ENCODE measurements at places on chromosomes 1 and 21. TPM values are rescaled to one million over a fixed set of nuclear protein-coding genes. Genes with fewer than 3 reads are reported as not detected.

The CPTP gene
- total RNA-seq, result 1.0 TPM

The MYBPH gene
- not detected for total RNA-seq

The RCSD1 gene
- total RNA-seq, result 0.06 TPM

DNA sequence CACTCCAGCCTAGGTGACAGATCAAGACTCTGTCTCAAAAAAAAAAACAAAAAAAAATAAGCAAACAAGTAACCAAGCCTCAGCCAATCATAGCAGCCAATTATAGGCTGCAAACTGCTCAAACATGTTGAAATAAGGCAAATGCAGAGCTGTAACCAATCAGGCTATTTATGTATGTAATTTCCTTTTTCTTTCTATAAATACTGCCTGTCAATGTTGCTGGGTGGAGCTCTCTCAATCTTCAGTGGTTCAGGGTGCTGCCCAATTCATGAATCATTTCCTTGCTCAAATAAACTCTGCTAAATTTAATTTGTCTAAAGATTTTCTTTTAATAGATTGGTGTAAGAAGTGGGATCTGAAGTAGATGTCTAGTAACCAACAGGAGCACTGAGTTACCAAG lies 11.6 kb upstream of the CD1D start:
- no peak for DNase-seq
- no peaks in the 10 kb centered on the region for H3K36me3 ChIP-seq
- H3K27ac ChIP-seq, result no peak overlapping the region
- H3K4me1 ChIP-seq, result no peaks in the 10 kb centered on the region
- no peak overlapping the region for H3K4me3 ChIP-seq
- H3K27me3 ChIP-seq, result peaks cover 37% of the 10 kb centered on the region

DNA sequence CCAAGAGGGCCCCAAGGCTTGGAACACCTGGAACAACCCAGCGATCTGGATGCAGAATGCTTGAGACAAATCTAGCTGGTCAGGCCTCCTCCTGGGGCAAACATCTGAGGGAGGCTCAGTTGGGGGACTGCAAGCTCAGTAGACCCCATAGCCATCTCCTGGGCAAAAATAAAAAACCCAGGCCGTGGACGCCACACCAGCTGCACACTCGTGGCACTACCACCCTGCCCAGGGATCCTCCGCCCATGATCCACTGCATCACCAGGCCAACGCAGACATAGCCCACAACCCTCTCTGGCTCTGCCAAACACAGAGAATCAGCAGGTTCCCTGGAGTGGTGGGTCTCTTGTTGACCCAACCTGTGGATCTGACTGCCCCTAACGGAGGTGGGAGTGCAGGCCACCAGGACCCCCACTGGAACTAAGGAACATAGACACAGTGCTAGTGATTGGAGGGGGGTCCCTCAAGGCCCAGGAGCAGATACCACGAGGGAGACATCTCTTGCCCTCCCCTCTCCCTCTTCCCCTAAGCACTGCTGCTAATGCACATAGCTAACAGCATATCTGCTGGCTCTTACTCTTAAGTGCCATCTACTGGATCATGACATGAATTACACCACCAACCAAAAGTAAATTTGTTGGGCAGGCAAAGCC lies 147.2 kb downstream of the CHD1L start:
- no peak overlapping the region for H3K27ac ChIP-seq
- no peaks in the 10 kb centered on the region for H3K27me3 ChIP-seq
- no peaks in the 10 kb centered on the region for H3K4me1 ChIP-seq

- no peak overlapping the region for H3K4me3 ChIP-seq
- no peaks in the 10 kb centered on the region for H3K4me1 ChIP-seq
- H3K27ac ChIP-seq, result no peak overlapping the region
- DNase-seq, result no peak
- no peaks in the 10 kb centered on the region for H3K27me3 ChIP-seq
- no peaks in the 10 kb centered on the region for H3K36me3 ChIP-seq
These were observed 23.3 kb downstream of the ABCB10 start for GRCh38 chr1:229535230-229535629.

- peaks cover 38% of the 10 kb centered on the region for H3K36me3 ChIP-seq
- H3K4me3 ChIP-seq, result no peak overlapping the region
- no peak overlapping the region for H3K27ac ChIP-seq
- no peaks in the 10 kb centered on the region for H3K27me3 ChIP-seq
- DNase-seq, result no peak
These were observed 30.2 kb downstream of the SRRM1 start for GRCh38 chr1:24673341-24673740.

- no peak overlapping the region for H3K4me3 ChIP-seq
- peaks cover 25% of the 10 kb centered on the region for H3K4me1 ChIP-seq
- H3K36me3 ChIP-seq, result no peaks in the 10 kb centered on the region
- DNase-seq, result no peak
These were observed 32.8 kb downstream of the LHX4 start for GRCh38 chr1:180262628-180263488.

- no peak overlapping the region for H3K4me3 ChIP-seq
- no peak overlapping the region for H3K27ac ChIP-seq
- DNase-seq, result no peak
- no peaks in the 10 kb centered on the region for H3K4me1 ChIP-seq
- H3K36me3 ChIP-seq, result no peaks in the 10 kb centered on the region
- no peaks in the 10 kb centered on the region for H3K27me3 ChIP-seq
These were observed 30.8 kb upstream of the UHMK1 start for GRCh38 chr1:162466797-162467196.

DNA sequence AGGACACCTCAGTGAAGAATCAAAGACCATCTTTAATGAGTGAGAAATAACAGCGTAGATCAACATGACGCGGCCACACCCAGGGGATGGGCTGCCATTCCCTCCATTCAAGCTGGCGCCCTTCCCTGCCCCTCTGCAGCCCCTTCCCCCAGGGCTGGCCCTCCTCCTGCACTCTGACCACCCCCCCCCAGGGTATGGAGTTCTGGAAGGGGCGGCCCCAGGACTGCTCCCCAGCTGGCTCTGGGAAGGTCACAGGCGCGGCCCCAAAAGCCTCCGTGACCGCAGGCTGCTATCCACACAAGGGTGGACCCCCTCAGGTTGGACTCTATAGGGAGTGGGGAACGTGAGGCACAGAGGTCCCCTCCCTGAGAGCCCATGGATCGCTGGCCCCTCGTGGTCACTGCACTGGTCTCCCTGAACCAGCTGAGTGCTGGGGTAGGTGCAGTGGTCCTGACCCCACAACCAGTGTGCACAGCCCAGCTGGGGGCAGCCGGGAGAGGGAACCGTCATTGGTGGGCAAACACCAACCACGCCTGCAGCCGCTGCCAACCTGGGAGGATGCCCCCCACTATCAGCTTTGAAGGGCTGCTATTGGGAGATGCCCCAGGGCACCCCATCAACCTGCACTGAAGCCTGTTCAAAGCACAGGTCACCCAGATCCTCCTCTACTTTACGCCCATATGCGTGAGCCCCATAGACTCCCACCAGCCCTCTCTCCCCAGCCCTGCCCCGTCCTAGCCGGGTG lies 16.1 kb upstream of the GPR153 start:
- no peak for DNase-seq
- no peak overlapping the region for H3K4me3 ChIP-seq
- H3K27me3 ChIP-seq, result no peaks in the 10 kb centered on the region
- no peak overlapping the region for H3K27ac ChIP-seq

GRCh38 chr21:38243732-38244406 lies 12.9 kb upstream of the KCNJ15 start:
- no peak for DNase-seq
- H3K36me3 ChIP-seq, result no peaks in the 10 kb centered on the region
- no peaks in the 10 kb centered on the region for H3K4me1 ChIP-seq
- H3K27me3 ChIP-seq, result no peaks in the 10 kb centered on the region

DNA sequence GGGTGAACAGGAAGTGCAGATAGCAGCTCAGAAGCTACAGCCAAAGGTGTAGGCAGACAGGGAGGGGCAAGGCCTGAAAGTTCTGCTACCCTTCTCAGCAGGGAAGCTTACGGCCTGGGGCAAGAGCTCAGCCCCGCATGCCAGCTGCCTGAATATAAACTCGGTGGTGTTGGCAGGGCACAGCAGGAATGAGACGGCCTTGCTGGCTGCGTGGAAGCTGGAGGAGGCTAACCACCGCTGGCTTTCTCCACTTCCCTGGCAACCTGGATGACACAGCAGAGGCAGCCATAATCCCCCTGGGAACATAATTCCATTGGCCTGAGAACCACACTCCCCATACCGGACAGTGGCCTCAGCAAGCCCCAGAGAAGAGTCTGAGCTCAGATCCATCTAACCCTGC lies 81.9 kb upstream of the PRRC2C start:
- no peak overlapping the region for H3K27ac ChIP-seq
- no peaks in the 10 kb centered on the region for H3K36me3 ChIP-seq
- H3K4me1 ChIP-seq, result peaks cover 6% of the 10 kb centered on the region
- DNase-seq, result no peak
- H3K4me3 ChIP-seq, result no peak overlapping the region

DNA sequence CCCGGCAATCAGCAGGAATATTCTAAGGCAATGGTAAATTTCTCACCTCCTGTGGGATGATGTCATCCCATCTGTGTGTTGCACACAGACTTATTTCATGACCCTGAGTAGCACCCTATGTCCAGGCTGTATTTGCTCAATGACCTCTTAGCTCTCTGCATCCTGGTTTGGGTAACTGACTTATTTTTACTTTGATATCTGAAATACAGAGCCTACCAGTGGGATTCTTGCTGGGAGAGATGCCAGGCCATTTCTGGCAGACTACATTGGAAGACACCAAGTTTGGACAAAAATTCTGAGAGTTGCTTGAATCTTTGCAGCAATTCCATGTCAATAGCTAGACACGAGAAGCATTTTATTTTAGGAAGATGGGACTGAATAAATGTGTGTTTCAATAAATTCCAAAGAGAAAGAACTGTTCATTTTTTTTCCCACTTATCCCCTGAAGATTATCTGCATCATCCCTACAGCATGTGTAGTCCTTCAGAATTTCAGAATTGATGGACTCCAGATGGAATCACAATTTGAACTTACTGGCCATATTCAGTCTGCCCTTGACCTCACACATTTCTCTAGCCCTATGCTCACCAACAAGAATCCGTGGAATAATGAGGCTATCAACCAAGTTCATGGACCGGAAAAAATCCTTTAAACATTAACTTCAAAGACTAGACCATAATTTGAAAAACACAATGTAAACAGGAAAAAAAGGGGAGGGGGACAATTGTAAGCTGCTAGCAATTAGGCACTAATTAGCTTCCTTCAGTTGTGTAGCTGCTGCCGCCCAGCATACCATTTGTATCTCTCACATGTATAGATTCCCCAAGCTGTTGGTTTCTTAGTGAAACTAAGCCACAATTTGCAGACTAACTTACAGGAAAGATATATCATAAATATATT lies 226.5 kb downstream of the HMCN1 start:
- peak; percentile 7 for DNase-seq
- no peak overlapping the region for H3K4me3 ChIP-seq
- no peak overlapping the region for H3K27ac ChIP-seq
- H3K27me3 ChIP-seq, result no peaks in the 10 kb centered on the region

DNA sequence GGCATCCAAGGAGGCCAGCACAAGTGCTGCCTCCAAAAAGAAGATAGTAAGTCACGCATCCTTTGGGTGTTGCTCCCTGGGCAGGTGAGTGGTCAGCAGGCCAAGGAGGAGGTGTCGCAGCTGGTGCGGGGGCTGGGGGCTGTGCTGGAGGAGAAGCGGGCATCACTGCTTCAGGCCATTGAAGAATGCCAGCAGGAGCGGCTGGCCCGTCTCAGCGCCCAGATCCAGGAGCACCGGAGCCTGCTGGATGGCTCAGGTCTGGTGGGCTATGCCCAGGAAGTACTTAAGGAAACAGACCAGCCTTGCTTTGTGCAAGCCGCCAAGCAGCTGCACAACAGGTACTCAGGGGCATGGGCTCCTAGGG lies 4.3 kb downstream of the TRIM46 start:
- no peak overlapping the region for H3K27ac ChIP-seq
- H3K4me1 ChIP-seq, result no peaks in the 10 kb centered on the region
- no peaks in the 10 kb centered on the region for H3K27me3 ChIP-seq
- no peak overlapping the region for H3K4me3 ChIP-seq
